ENCODE measurements at places on chromosomes 1 and 21.

GRCh38 chr1:43548285-43549271 is 17.9 kb downstream of the PTPRF start:
- peaks cover 8% of the 10 kb centered on the region for H3K36me3 ChIP-seq
- DNase-seq = no peak
- H3K27me3 ChIP-seq = no peaks in the 10 kb centered on the region
- H3K4me1 ChIP-seq = no peaks in the 10 kb centered on the region
- no peak overlapping the region for H3K27ac ChIP-seq

GRCh38 chr1:50426108-50426700 is 3.0 kb upstream of the DMRTA2 start:
- H3K27ac ChIP-seq = no peak overlapping the region
- no peaks in the 10 kb centered on the region for H3K4me1 ChIP-seq
- no peak overlapping the region for H3K4me3 ChIP-seq
- no peak for DNase-seq
- H3K36me3 ChIP-seq = peaks cover 8% of the 10 kb centered on the region
- no peaks in the 10 kb centered on the region for H3K27me3 ChIP-seq

- DNase-seq = peak; percentile 71
- H3K27ac ChIP-seq = no peak overlapping the region
- no peaks in the 10 kb centered on the region for H3K4me1 ChIP-seq
- H3K36me3 ChIP-seq = no peaks in the 10 kb centered on the region
- H3K27me3 ChIP-seq = no peaks in the 10 kb centered on the region
- H3K4me3 ChIP-seq = no peak overlapping the region
Measured at GRCh38 chr1:184075055-184076029, 23.8 kb downstream of the TSEN15 start.

GRCh38 chr1:214391873-214392645 is 111.1 kb downstream of the SMYD2 start:
- no peaks in the 10 kb centered on the region for H3K27me3 ChIP-seq
- no peaks in the 10 kb centered on the region for H3K4me1 ChIP-seq
- no peak for DNase-seq

DNA sequence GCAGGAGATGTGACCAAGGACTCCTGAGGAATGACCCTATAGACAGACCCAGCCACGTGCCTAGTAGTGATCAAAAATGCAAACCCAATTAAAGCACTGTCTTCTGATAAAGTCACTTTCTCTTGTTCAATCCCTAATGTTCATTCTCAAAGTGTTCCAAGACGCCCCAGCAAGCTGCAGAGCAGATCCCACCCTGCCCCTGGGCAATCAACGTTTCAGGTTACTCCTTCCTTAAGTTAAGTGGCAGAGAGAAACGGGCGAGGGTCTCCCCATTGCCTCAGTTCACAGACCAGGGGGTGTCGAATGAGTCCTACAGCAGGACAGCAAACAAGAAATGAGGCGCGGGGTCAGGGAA is 699 bp upstream of the RGS2 start:
- H3K4me1 ChIP-seq = no peaks in the 10 kb centered on the region
- H3K27ac ChIP-seq = peak overlapping the region; percentile 70
- DNase-seq = no peak
- H3K4me3 ChIP-seq = peak overlapping the region; percentile 65
